ENCODE measurements at places on chromosomes 2 and 18. TPM values are rescaled to one million over a fixed set of nuclear protein-coding genes. Genes with fewer than 3 reads are reported as not detected.

GRCh38 chr18:61402726-61403125, 69.5 kb downstream of the CDH20 start:
- DNase-seq = no peak

DNA sequence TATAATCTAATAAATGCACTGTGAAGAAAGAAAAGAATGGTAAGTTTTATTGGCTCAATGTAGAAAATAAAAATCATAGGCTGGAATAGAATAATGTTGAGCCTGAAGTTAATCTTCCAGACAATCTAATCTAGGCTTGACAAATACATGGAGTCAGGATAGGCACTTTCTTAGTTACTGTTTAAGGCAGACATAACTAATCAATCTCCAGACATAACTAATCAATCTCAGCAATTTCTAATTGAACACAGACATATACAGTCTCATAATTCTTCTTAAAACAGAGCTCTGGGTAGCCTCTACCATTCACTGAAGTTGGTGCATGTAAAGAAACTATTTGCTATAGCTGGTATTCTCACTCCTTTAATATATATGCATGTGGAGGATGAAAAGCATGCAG, 150.1 kb upstream of the CTAGE1 start:
- no peak for DNase-seq

DNA sequence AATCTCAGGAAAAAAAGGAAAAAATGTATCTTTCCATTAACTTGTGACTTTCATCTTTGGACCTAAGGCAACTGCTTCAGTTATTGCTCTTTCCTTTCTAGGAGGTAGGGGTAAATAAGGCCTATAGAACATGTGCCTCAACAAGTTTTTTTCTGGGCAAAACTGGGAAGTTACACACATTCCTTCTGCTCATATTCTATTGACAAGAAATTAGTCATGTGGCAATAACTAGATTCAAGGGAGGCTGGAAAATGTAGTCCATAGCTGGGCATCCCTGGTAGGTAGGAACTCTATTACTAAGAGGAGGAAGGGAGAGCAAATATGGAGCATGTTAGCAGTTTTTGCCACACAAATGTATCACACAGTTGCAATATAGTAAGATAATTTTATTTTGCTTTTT, 37.7 kb upstream of the NEMP2 start:
- no peak for DNase-seq

RTN4 gene
- total RNA-seq = 112 TPM

CLEC4F gene
- not detected for total RNA-seq

ERFE gene
- total RNA-seq = 0.66 TPM

C1QL2 gene
- total RNA-seq = not detected

SERPINB10 gene
- not detected for total RNA-seq

All from body of pancreas (tissue), 4 donors.